ENCODE measurements at places on chromosomes 11 and 22. TPM values are rescaled to one million over a fixed set of nuclear protein-coding genes. Genes with fewer than 3 reads are reported as not detected.

EXPH5 gene
- 0.62 TPM for total RNA-seq

GRCh38 chr22:46373921-46374662 lies 38.6 kb downstream of the TRMU start:
- no peak for DNase-seq

DNA sequence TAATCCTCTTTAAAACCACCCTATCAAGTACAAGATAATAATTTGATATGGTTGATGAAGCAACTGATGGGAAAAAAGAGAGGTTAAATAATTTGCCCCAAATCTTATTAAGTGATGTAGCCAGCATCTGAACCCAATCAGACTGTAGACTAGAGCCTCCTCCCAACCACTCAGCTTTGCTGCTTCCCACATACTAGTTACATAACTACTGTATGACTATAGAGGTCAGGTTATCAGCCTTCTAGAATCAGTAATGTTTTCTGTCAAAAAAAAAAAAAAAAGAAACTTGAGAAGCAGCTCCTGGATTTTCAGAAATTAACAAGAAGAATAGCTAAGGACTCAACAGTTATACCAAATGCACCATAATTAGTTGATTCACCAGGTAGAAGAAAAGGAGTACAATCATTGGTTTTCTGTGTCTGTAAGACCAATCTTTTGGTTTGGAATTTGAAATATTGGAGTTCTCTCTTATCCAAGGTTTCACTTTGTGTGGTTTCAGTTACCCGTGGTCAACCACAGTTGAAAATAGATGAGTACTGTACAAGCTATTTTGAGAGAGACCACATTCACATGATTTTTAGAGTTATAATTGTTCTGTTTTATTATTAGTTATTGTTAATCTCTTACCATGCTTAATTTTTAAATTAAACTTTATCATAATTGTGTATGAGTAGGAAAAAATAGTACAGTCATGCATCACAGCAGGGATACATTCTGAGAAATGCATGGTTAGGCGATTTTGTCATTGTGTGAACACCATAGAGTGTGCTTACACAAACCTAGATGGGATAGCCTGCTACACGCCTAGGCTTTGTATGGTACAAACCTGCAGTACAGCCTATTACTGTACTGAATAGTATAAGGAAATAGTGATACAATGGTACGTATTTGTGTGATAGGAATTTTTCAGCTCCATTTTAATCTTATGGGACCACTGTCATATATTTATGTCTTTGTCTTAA lies 72.2 kb downstream of the PDHX start:
- no peak for DNase-seq

DNA sequence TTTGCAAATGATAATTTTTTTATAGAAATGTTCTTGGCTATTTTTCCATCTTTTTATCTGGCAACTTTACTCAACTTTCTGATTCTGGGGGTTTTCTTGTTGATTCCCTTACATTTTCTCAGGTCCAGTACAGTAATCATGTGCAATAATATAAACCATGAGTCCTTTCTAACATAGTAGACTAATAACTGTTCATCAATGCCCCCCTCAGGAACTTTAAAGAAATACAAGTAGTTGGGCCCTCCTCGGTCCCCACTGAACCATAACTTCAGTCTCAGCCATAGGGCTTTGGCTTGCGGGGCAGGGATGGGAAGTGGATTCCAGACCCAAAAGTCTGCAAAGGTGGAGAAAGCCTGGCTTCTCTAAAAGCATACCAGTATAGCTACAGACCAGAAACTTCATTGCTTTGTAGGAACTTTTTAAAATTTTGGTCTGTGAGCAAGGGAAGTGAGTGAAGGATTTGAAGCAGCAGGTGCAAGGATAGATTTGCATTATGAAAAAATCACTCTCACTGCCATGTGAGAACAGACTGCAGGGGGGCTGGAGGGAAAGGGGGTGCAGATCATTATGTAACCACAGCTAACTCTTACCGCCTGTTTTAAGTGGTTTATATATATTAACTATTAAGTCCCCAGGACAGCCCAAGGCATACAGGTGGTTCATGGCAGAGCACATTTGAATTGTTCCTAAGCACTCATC lies 10.4 kb upstream of the TUB start:
- DNase-seq = no peak

Data from endothelial cell (in vitro differentiated cells).